ENCODE measurements at places on chromosomes 11 and 22.

DNA sequence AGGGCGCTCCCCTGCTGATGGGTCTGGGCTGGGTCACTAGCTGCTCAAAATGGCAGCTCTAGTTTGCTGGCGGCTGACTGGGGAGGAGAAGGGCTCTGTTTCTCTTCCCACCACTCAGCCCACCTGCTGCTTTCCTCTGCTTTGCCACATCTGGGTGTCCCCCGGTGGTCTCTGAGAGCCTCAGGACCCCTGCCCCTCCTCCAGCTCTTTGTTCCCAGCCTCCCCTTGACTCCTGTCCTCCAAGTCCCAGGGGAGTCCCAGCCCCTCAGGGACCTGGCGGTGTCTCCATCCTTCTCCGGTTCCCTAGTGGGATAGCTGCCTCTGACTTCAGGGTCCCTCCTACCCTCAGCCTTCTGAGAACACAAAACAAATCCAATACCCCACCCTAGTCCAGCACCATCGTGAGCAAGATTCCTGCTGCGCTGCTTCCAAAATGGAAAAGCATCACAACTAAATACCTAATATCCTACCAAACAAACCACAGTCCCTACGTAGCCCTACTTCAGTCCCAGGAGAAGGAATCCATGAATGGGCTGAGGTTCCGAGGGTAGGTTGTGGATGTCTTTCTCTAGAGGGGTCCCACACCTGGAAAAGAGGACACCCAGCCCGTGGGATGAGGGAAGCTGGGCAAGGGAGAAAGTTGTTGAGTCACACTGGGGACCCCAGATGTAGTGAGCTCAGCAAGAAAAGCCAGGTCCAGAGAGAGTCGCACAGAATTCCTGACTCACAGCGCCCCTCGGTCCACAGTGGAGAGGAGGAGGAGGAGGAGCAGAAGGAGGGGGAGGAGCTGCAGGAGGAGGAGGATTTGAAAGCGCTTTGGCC is 45.0 kb upstream of the NNMT start:
- DNase-seq = no peak

- DNase-seq = no peak
Measured at GRCh38 chr22:37419969-37420685, 7.2 kb downstream of the ELFN2 start.

- no peak for DNase-seq
Measured at GRCh38 chr11:60214386-60214785, 28.6 kb downstream of the MS4A4E start.

DNA sequence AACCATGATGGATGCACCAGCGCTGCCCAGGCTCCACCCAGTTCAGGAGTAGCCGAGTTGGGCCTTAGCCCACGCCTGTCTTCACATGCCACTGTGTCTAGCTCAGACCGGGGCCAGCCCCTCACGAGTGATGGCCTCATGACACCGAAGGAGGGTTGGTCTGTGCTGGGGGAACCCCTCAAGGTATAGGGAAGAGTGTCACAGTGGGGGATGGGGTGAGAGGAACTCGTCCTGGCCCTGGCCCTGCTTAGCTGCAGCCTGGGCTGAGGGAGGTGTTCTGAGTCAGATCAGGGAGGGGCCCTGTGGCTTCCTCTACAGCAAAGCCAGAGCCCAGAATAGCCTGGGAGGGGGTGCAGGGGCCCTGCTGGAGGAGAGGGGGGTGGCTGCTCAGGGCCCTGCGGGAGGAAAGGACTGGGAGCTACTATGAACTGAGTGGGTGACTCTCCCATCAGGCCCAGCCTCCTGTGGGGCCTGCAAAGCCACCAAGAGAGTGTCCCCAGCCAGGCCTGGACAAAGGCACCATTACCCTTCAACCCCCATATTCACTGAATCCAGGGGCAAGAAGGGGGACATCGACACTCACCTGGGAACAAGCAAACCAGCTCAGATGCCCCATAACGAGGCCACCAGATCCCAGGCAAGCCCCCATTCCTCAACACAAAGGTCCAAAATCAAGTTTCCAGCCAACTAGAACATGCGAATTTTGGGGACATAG is 41.2 kb downstream of the IGLL5 start:
- DNase-seq = no peak

GRCh38 chr11:82559609-82560008 is 174.1 kb downstream of the FAM181B start:
- no peak for DNase-seq

DNA sequence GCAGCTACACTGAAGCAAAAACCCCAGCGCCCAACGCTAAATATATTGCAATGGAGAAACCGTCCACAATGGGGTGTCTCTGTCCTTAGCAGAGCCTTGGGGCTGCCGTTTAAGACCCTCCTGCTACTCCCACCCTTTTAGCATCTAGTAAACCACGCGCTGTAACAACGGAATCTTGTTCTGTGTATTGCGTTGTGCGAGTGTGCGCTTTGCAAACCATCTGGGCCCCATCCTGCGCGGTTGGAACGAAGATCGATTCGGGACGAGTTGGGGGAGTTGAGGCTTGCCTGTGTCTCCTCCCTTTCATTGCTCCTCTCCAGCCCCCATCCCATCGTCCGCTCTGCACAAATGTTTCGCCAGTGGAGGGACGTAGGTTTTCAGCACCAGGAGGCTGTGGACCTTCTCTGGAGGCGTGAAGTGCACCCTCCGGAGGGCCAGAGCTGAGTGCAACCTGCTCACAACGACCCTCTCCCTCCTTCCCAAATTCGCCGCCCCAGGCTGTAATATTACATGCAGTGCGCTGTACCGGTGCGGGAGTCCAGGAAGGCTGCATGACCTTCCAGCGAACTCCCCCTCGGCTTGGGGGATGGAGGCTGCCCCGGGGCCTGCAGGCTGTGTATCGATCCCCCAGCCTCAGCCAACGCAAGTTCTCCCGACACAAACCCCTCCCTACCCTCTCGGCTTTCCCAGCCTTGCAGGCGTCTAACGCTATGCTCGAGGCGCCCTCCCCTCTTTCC is 1.6 kb upstream of the KMT2A start:
- no peak for DNase-seq

GRCh38 chr22:44051961-44052360 is 27.9 kb downstream of the PARVB start:
- DNase-seq = no peak

GRCh38 chr11:77039491-77040400 is 5.5 kb downstream of the B3GNT6 start:
- DNase-seq = no peak

DNA sequence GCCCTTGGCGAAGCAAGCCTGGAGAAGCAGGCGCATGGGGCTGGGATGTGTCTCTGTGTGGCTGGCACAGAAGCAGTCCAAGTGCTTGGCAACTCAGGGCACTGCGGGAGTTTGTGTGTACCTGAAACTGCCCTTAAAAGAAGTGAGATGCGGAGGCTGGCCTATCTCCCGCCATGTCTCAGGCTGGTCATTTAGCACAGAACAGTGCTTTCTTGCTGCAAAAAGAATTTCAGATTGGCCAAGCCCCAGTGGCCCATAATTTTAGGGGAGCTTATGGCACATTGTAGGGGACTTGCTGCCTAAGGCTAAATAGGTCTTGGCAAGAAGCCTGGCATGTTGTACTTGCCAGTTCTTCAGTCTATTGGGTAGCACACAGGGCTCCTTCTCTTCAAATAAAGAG is 16.4 kb downstream of the EHF start:
- no peak for DNase-seq
